Transverse colon (tissue), 4 donors: ENCODE measurements at places on chromosomes 7 and 10. TPM values are rescaled to one million over a fixed set of nuclear protein-coding genes. Genes with fewer than 3 reads are reported as not detected.
A peak's percentile ranks its signal among the peaks of the same experiment; 100 is the strongest.

- peaks cover 67% of the 10 kb centered on the region for H3K4me1 ChIP-seq
- no peaks in the 10 kb centered on the region for H3K36me3 ChIP-seq
- no peak for DNase-seq
- H3K27me3 ChIP-seq, result no peaks in the 10 kb centered on the region
- no peak overlapping the region for H3K4me3 ChIP-seq
Observed at GRCh38 chr7:92797693-92798092, 38.7 kb downstream of the CDK6 start.

GRCh38 chr10:129761981-129762956 is 201.8 kb downstream of the EBF3 start:
- H3K4me3 ChIP-seq, result no peak overlapping the region
- H3K27ac ChIP-seq, result no peak overlapping the region

DNA sequence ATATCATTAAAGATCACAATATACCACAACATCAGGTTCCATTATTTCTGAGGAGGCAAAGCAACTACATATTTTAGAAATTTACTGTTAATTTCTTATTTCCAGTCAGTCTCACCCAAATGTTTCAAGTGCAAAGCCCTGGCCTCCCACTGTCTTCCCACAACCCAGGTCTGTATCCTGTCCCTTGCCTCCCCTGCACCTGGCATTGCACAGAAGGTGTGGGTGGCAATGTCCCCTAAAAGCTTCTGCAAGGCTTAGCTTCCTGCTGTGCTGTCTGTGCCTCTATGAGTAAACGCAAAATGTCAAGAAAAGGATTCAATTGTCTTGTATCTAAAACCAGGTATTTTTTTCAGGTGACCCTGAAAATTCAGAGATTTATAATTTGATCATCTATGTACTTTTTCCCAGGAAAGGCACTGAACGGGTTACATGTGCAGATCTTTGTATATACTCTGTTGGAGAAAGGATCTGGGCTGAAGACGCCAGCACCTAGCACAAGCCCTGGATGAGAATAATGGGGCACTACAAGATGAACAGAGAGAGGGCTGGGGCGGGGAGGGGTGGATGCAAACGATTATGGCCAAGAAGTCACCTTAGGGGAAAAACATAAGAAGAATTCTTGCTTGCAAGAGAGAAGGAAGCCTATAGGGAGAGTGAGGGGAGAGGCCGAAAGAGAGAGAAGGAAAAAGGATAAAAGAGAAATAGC is 3.1 kb upstream of the ANTXRL start:
- H3K36me3 ChIP-seq, result no peaks in the 10 kb centered on the region
- peaks cover 24% of the 10 kb centered on the region for H3K4me1 ChIP-seq
- H3K4me3 ChIP-seq, result peak overlapping the region; percentile 72
- peak; percentile 8 for DNase-seq
- no peaks in the 10 kb centered on the region for H3K27me3 ChIP-seq
- H3K27ac ChIP-seq, result peak overlapping the region; percentile 76

The ADAM12 gene
- not detected for total RNA-seq

The CHN2 gene
- 5.6 TPM for total RNA-seq
